ENCODE measurements at places on chromosomes 5 and 9. TPM values are rescaled to one million over a fixed set of nuclear protein-coding genes. Genes with fewer than 3 reads are reported as not detected.

DNA sequence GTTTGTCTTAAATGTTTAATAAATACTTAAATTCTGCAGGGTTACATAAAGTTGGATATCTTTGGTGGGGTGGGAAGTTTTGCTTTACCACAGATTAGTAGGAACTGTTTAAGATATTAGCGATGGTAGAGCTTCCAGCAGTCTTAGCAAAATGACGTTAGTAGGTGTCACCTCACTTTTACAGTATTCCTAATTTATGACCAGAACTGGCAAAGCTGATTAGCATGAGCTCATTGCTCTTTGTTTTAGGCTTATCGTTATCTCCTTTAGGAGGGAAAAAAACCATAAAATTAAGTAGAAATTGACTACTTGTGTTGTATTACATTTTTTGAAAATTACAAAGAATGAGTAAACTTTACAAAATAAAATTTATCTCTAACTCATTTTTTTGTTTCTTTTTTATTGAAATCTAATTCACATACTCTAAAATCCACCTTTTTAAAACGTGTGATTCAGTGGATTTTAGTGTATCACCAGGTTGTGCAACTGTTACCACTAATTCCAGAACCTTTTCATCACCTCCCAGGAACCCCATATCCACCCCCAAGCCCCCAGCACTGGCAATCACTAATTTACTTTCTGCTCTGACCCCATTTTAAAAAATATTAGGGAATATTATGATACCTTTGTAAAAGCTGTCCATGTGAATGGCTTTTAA, 129.5 kb downstream of the TRIO start:
- no peak for DNase-seq

GRCh38 chr5:172177176-172177575, 10.8 kb downstream of the STK10 start:
- DNase-seq, result no peak

DNA sequence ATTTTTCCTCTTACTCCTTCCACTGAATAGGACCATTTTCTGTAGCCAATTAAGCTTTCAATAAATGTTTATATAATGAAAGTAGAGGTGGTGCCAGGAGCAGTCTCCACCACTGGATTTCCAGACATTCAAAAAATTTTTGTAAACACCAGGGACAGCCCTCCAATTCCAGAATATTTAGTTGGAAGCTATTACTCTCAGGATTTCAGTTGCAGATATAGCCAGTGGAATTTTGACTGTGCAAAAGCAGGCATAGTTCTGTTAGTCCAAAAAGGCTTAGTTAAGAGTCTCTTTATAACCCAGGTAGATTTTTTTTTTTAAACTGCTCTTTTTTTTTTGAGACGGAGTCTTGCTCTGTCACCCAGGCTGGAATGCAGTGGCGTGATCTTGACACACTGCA, 138.1 kb upstream of the DMRT1 start:
- DNase-seq, result no peak

GRCh38 chr9:86807367-86807976, 139.8 kb downstream of the GAS1 start:
- no peak for DNase-seq

- no peak for DNase-seq
Observed at GRCh38 chr9:5721279-5722087, 92.6 kb downstream of the RIC1 start.

- DNase-seq, result peak; percentile 43
Observed at GRCh38 chr9:91221332-91221731, 140.4 kb downstream of the AUH start.

DNA sequence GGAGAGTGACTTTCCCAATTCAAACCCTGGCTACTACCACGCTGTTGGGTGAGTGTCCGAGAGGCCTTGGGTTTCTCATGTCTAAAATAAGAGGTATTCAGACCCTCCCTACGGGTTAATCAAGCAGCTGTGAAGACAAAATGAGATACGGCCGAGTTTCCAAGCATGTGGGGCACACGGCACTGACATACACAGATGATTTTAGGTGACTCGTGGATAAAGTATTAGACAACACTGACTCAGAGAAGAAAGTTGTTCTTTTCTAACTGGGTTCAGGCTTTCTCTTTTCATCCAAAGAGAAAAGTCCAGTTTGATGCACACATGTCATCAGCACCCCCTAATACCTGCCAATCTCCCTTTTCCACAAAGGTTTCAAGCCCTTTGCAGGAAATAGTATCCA, 15.6 kb downstream of the FOXI1 start:
- peak; percentile 12 for DNase-seq

- DNase-seq, result no peak
Observed at GRCh38 chr5:117262572-117263131, 688.0 kb upstream of the SEMA6A start.

DNA sequence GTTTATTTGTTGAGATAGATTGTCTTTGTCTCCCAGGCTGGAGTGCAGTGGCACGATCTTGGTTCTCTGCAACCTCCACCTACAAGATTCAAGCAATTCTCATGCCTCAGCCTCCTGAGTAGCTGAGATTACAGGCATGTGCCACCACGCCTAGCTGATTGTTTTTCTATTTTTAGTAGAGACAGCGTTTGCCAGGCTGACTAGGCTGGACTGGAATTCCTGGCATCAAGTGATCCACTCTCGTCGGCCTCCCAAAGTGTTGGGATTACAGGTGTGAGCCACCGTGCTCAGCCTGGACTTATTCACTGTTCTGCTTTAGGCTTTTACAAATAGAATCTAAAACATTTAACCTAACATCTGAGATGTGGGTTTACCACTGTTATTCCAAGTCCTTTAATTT, 91.3 kb downstream of the COMMD10 start:
- peak; percentile 7 for DNase-seq

- no peak for DNase-seq
Observed at GRCh38 chr5:14415024-14415697, 166.4 kb upstream of the OTULINL start.

GRCh38 chr5:88940713-88941112, 57.7 kb upstream of the MEF2C start:
- DNase-seq, result no peak

DNA sequence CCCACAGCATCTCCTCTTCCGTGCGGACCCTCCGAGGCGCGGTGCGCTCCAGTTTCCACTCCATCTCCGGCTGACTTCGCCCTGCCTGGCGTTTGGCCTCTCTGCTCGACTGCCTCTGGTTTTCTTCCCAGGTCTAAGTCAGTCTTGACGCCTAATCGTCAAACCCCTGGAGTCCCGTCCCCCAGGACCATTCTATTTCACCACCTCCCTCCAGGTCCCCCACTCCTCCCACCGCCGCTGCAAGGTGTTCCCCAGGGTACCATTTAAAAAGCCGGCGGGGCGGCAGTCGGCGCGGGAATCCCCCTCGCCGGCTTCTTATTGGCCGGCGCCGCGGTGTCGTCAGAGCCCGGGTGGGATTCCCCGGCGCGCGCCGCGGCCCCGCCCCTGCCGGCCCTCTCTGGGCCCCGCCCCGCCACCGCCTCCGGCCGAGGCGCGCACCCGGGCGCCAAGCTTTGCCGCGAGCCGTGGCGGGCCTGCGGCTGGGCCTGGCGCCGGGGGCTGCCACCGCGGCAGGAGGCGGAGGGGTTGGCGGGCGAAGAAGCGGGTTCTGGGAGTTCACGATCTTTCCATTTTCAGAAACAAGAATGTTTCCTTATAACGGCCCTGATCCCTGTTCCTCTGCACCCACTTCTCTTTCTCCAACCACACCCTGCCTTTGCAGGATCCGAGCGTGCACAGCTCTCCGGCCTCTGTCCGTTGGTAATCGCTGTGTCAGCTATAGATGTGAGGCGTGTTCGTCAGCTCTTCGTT, at the start of gene CDC20B:
CDC20B (minus strand) TSS at position 241 of the 750 bp plus-strand sequence; CDS start at position 64, 177 bp downstream.
- peak; percentile 40 for DNase-seq

DNA sequence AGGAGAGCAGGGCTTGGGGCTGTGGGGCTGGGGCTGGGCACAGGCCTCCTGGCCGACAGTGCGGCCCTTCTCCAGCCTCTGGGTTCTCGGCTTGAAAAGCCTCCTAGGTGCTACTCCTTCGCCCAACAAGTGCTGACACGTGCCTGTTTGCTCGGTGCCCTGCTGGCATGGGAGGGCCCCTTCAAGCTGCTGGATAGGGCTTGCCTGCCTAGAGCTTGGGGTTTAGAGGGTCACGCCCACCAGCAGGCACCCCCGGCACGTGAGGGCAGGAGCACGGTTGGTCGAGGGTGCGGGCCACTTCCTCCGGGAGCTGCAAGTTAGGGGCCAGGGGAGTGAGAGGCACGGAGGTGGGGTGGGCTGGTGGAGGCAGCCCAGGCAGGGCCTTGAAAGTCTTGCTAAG, 106.2 kb downstream of the RXRA start:
- DNase-seq, result no peak

- DNase-seq, result no peak
Observed at GRCh38 chr5:162301356-162301755, 233.8 kb downstream of the GABRG2 start.

GRCh38 chr9:119289740-119290433, 79.3 kb downstream of the BRINP1 start:
- DNase-seq, result peak; percentile 10

DNA sequence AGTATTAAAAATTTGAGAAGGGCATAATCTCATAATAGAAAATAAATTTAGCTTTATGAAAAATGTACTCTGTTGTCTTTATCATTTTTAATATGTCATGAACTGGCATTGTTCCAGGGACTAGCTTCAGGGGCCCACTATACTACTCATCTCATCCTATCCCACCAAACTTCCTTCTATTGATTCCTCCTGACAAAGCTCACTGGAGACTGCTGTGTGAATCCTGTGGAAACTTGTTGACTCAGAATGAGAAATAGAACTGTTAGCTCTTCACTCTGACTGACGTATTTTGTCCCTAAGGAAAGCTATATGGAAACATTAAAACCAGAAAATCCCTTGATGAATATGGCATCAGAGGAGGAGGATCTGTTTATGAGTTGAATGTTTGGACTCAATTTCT, 29.8 kb upstream of the BNIP1 start:
- DNase-seq, result no peak

GRCh38 chr5:157718519-157718918, 12.7 kb upstream of the THG1L start:
- DNase-seq, result peak; percentile 73

GRCh38 chr5:83487155-83487554, 15.6 kb downstream of the VCAN start:
- DNase-seq, result no peak

DNA sequence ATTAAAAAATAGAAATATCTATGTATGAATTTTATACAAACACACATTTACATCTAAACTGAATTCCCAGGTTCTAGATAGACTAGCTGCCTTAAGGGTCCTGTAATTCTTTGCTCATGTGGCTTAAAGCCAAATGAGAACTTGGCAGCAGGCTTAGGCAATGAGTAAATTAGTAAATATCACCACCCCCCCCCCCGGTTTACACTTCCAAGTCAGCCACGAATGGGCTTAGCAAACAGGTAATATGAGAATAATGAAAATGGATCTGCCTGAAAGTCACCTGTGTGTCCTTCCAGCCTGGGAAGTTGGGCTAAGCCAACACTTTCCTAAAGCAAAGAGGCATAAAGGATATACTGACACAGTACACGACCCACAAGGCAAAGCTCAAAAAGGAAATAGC, 108.6 kb downstream of the KLHL3 start:
- DNase-seq, result no peak

DNA sequence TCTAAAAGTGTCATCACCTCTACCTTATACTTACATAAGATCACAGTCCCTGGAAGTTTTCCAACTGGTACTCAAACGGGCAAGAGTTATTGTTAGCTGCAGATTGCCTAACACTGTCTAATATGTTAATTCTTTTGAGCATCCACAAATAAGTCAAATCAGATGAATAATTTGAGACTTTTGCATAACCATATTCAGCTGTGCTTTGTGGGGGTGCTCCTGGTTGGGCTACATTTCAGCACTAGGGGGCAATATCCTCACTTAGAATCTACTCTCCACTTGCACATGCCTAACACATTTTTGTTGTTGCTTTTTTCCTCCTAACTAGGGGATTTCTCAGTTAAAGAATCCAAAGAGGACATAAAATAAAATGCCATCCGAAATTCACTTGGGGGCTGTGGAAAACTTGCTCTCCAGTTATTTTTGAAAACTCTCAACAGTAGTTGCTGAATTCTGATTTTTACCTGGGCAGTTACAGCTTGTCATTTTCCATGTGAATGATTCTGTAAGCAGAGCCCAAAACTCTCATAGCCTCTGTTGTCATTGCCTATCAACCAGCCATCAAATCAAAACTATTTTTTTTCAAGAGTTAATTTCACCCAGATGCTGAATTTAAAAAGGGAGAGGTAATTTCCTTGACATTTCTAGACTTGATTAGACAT, 71.5 kb downstream of the TRIM36 start:
- peak; percentile 49 for DNase-seq

- no peak for DNase-seq
Observed at GRCh38 chr9:27398982-27399653, 102.2 kb upstream of the EQTN start.

DNA sequence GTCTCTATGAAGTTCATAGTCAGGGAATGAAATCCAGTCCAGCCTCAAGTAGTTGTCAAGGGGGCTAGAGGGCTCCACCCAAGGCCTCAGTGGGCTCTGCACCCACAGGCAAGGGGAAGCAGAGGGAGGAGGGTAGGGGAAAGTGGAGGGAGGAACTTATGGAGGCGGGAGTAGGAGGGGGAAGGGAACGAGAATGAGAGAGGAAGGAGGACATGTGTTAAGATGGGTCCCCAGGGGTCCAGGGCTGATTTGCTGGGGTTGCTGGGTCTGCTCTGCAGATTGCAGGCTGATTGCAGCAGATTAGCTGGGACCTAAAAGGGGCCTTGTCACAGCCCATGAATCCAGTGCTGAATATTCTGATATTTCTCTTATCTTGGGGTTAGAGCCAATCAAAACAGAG, 166.9 kb upstream of the IL12B start:
- DNase-seq, result no peak

DNA sequence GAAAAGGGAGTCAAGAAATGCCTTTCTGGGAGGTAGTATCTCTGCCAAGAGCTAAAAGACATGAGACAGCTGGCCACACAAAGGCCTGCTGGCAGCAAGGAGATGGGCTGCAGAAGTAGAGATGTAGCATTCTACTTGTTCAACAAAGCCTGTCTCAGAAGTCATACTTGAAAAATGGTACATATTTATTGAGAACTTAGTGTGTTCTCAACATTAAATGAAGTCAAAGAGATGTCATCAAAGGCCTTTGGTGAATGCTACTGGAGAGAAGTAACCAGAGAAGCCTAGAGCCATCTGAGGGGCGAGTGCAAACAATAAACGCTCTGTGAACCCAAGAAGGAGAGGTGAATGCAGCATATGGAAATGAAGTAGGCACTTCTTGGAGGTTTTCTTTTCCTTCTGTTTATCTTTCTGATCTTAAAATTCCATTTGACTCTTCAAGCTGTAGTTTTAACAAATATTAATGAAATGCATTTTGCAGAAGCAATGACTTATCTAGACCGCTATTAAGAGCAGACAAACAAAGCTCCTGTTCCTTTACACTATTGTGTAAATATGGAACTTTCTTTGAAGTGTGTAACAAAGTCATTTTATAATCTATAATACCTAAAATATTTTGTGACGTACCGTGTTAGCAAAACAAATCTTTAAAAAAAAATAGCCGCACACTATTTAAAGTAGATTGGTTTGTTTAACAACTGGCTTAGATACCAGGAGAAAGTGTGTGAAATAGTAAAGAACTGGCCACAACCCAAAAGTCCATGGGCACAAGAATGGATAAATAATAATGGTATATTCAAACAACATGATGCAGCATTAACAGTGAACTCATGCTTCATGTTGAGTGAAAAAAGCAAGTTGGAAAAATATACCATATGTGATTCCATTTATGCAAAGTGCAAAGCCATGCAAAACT, 70.2 kb downstream of the ZNF608 start:
- no peak for DNase-seq

The PKD2L2 gene
- not detected for total RNA-seq

The TMEM203 gene
- total RNA-seq, result 41.9 TPM

The FYB1 gene
- total RNA-seq, result 1.6 TPM

The MEGF10 gene
- total RNA-seq, result not detected

The SLC25A2 gene
- total RNA-seq, result 0.27 TPM

The OR1Q1 gene
- total RNA-seq, result not detected

The SNCB gene
- total RNA-seq, result not detected

The ZNF367 gene
- total RNA-seq, result 12.2 TPM

The SFXN1 gene
- total RNA-seq, result 71.0 TPM

The SMIM32 gene
- not detected for total RNA-seq
